ENCODE measurements at places on chromosomes 3 and 15.

DNA sequence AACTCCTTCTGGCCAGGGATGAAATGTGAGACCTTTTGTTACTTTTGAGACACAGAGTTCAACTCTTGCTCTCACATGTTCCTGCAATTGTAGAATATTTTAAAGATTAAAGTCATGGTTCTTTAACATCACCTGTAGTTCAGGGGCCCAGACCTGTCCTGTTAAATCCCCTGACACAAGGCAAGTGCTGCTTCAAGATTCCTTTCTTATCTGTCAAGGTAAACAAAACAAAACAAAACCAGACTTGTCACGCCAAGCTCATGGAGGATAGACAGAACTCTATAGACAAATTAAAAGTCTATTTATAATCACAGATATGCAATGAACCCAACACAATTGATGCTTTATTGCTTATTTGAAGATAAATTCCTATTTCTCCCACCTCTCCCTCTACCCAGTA is 48.6 kb upstream of the NEDD4 start:
- no peak for DNase-seq

DNA sequence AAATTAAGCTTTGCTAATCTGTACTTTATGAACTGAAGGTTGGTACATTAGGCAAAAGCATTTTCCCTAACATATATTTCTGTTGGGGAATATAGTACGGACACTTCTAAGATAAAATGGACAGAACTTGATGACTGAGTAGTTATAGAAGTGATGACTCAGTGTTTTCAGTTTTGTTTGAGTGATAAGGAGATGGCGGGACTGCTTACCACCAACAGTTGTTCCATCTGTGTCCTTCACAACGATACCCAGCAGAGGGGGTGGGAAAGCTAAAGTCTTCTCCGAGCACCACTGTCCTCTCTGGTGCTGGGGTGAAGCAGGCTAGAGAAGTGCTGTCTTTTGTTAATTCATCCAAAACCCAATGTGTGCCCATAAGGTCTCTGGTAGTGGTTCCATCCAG is 195.8 kb downstream of the CD47 start:
- no peak for DNase-seq

DNA sequence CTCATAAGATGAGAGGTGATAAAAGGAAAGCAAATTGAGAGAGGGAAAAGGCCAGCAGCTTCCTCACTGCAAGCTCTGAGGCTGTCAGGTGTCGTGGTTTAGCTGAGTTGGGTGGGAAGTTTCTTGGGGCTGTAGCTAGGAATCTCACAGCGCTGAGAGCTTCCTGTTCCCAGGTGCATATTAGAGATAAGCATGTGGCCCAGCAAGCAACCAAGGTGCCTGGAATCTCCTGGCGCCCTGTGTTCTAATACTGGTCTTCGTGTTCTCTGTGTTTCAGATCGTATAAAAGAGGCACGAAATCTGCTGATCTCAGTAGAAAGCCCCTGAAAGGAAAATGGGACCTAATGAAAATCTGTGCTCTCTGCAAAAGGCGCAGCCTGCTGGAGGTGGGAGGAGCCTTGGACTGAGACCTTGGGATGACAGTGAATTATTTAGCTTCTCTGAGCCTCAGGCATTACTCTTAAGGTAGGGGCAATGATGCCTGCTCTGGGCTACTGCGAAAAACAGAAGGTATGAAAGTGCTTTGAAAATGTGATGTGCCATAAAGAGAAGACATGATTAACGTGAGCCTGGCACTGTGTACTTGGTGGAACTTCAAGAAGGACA is 499.9 kb downstream of the TBL1XR1 start:
- no peak for DNase-seq

DNA sequence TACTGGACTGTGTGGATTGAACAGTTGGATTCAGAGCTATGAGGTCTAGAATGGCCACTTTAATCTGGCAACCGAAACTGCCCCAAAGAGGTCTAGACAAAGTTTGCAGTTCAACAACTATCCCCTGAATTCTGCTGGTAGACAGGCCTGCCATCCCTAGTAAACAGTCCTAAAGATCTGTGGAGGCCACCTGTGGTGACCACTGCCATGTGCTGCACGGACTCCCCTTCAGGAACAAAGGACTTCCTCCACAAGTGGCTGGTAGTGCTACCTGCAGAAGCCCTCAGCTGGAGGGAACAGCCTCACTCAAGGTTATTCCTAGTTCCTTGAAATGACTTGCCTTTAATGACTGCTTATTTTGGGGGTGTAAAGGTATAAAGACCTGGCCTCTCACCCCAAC is 6.1 kb downstream of the TNFAIP8L3 start:
- DNase-seq, result no peak

DNA sequence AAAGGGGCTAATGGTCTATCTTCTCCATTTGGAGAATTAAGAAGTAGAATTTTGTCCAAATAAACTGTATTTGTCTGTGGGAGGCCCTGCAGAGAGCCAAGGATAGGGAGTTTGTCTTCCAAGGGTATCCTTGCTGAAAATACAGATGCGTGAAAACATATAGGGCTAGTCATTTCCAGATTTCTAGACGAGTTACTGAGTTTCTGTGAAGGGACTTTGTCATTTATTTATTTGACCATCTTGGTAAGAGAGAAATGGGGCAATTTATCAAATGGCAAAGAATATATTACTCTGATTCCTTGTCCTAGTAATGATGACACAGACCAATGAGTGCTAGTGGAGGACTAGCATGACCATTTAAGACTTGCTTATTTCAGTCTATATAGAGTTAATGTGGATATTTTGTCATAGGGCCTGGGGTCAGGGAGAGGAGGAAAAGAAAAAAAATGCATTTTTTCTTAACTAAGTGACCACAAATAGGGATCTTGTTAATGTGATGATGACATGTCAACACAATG is 376.6 kb upstream of the ONECUT1 start:
- DNase-seq, result no peak

GRCh38 chr15:85964471-85964870 is 115.2 kb upstream of the AGBL1 start:
- DNase-seq, result no peak
